IMR-90 (cell line): ENCODE measurements at places on chromosomes 2 and 18. TPM values are rescaled to one million over a fixed set of nuclear protein-coding genes. Genes with fewer than 3 reads are reported as not detected.

The TBR1 gene
- not detected in 2 replicates for total RNA-seq

- H3K4me3 ChIP-seq = no peak overlapping the region
- DNase-seq = peak; percentile 53
- no peak overlapping the region for H3K27ac ChIP-seq
- H3K36me3 ChIP-seq = no peaks in the 10 kb centered on the region
- H3K27me3 ChIP-seq = no peaks in the 10 kb centered on the region
Measured at GRCh38 chr2:207202645-207203044, 36.9 kb upstream of the KLF7 start.

DNA sequence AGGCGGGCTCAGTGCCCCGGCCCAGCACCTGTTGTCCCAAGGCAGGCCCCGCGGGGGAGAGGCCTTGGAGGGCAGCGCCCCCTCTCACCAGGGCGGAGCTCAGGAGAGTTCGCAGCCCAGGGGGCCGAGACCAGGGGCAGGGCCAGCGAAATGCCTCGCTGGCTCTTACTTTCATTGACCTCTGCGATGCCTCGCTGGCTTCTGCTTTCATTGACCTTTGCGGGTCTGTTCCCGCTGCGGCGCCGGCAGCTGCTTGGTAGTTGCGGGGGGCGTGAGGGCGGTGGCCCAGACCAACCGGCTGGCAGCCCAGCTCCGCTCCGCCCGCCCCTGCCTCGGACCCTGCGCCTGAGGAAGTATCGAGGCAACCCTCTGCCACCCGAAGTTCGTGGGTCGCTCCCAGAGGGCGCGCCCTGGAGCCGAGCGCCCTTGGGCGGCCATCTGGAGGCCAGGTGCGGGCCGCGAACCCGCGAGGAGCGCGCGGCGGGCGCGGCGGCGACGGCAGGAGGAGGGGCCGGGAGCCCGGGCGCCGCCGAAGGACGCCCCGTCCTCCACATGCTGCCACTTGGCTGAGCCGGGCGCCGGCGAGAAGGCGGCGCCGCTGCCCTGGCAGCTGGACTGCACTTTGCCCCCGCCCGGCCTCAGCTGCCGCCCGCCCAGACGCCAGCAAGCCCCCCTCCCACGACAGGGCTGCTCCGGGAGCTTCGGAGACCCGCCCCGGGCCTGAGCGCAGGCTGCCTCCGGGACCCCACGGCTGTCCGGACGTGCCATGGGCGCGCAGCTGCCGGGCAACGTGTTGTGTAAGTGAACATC, 118.0 kb upstream of the MSTN start:
- no peaks in the 10 kb centered on the region for H3K4me1 ChIP-seq
- no peaks in the 10 kb centered on the region for H3K36me3 ChIP-seq
- peak; percentile 2 for DNase-seq
- H3K27ac ChIP-seq = no peak overlapping the region; the same call in 1 of the 2 replicates

The TGIF1 gene
- 100 and 118 TPM in 2 replicates for total RNA-seq

- H3K4me1 ChIP-seq = no peaks in the 10 kb centered on the region
- no peak overlapping the region for H3K27ac ChIP-seq
- no peaks in the 10 kb centered on the region for H3K27me3 ChIP-seq
- no peak for DNase-seq
Measured at GRCh38 chr18:75797046-75797445, 369.5 kb upstream of the SMIM21 start.

- no peaks in the 10 kb centered on the region for H3K36me3 ChIP-seq
- no peak overlapping the region for H3K4me3 ChIP-seq
- peaks cover 18% of the 10 kb centered on the region for H3K4me1 ChIP-seq
- no peaks in the 10 kb centered on the region for H3K27me3 ChIP-seq
- peak; percentile 92 for DNase-seq
- H3K27ac ChIP-seq = peak overlapping the region; percentile 71; the same call in 1 of the 2 replicates
Measured at GRCh38 chr18:59516356-59517155, 157.5 kb upstream of the LMAN1 start.

GRCh38 chr2:195536906-195537305, 120.1 kb upstream of the SLC39A10 start:
- H3K4me3 ChIP-seq = no peak overlapping the region
- no peaks in the 10 kb centered on the region for H3K27me3 ChIP-seq
- DNase-seq = no peak
- no peaks in the 10 kb centered on the region for H3K36me3 ChIP-seq
- H3K4me1 ChIP-seq = peaks cover 9% of the 10 kb centered on the region

DNA sequence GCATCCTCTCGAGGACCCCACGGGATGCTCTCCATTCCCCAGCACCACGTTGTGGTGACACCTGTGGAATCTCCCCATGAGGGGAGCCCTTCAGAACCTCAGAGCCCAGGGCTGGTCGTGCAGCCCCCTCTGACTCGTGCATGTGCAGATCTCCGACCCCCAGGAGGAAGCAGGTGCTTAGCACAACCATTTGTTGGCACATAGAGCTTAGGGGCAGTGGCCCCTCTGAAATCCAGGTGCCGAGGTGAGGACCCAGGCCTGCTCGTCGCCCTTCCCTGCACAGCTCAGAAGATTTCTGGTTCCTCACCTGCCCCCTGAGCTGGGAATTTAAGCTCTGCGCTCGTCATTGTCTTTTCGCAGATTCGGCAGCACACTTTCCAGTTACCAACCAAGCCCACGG, 1.3 kb upstream of the OTOS start:
- no peaks in the 10 kb centered on the region for H3K4me1 ChIP-seq
- H3K4me3 ChIP-seq = no peak overlapping the region
- no peak overlapping the region for H3K27ac ChIP-seq
- no peak for DNase-seq

- H3K27me3 ChIP-seq = no peaks in the 10 kb centered on the region
- H3K27ac ChIP-seq = peak overlapping the region; percentile 54; the same call in 1 of the 2 replicates
- DNase-seq = peak; percentile 34
- H3K36me3 ChIP-seq = no peaks in the 10 kb centered on the region
- H3K4me3 ChIP-seq = no peak overlapping the region
- H3K4me1 ChIP-seq = peaks cover 9% of the 10 kb centered on the region
Measured at GRCh38 chr2:143524559-143525401, 395.6 kb downstream of the ARHGAP15 start.

GRCh38 chr18:21315741-21316197, 73.7 kb downstream of the GREB1L start:
- no peak overlapping the region for H3K4me3 ChIP-seq
- no peak overlapping the region for H3K27ac ChIP-seq
- H3K36me3 ChIP-seq = no peaks in the 10 kb centered on the region

- H3K27ac ChIP-seq = no peak overlapping the region
- H3K27me3 ChIP-seq = no peaks in the 10 kb centered on the region; the same call in none of the 2 replicates
- no peaks in the 10 kb centered on the region for H3K4me1 ChIP-seq
- no peak overlapping the region for H3K4me3 ChIP-seq
- no peak for DNase-seq
- H3K36me3 ChIP-seq = no peaks in the 10 kb centered on the region
Measured at GRCh38 chr2:164734196-164734595, 107.4 kb downstream of the COBLL1 start.

The KYNU gene
- 2.2 and 2.9 TPM in 2 replicates for total RNA-seq

The FBXO41 gene
- total RNA-seq = 0.54 and 0.83 TPM in 2 replicates

The ALPG gene
- not detected in 2 replicates for total RNA-seq

GRCh38 chr2:73759285-73759764, 20.6 kb downstream of the DUSP11 start:
- H3K4me3 ChIP-seq = no peak overlapping the region
- H3K36me3 ChIP-seq = peaks cover 39% of the 10 kb centered on the region
- H3K27me3 ChIP-seq = no peaks in the 10 kb centered on the region
- peaks cover 4% of the 10 kb centered on the region for H3K4me1 ChIP-seq
- no peak overlapping the region for H3K27ac ChIP-seq
- DNase-seq = peak; percentile 58
